ENCODE measurements at places on chromosomes 1 and 21.
A peak's percentile ranks its signal among the peaks of the same experiment; 100 is the strongest.

GRCh38 chr1:207990876-207991582, 80.1 kb upstream of the CD34 start:
- no peak for DNase-seq

GRCh38 chr1:28507247-28507645, 1.4 kb downstream of the RCC1 start:
- DNase-seq, result no peak

DNA sequence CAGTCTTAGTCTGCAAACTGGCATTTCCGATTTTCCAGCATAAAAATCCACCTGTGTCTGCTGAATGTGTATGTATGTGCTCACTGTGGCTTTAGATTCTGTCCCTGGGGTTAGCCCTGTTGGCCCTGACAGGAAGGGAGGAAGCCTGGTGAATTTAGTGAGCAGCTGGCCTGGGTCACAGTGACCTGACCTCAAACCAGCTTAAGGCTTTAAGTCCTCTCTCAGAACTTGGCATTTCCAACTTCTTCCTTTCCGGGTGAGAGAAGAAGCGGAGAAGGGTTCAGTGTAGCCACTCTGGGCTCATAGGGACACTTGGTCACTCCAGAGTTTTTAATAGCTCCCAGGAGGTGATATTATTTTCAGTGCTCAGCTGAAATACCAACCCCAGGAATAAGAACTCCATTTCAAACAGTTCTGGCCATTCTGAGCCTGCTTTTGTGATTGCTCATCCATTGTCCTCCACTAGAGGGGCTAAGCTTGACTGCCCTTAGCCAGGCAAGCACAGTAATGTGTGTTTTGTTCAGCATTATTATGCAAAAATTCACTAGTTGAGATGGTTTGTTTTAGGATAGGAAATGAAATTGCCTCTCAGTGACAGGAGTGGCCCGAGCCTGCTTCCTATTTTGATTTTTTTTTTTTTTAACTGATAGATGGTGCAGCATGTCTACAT, 2.5 kb upstream of the OLFML3 start:
- no peak for DNase-seq

DNA sequence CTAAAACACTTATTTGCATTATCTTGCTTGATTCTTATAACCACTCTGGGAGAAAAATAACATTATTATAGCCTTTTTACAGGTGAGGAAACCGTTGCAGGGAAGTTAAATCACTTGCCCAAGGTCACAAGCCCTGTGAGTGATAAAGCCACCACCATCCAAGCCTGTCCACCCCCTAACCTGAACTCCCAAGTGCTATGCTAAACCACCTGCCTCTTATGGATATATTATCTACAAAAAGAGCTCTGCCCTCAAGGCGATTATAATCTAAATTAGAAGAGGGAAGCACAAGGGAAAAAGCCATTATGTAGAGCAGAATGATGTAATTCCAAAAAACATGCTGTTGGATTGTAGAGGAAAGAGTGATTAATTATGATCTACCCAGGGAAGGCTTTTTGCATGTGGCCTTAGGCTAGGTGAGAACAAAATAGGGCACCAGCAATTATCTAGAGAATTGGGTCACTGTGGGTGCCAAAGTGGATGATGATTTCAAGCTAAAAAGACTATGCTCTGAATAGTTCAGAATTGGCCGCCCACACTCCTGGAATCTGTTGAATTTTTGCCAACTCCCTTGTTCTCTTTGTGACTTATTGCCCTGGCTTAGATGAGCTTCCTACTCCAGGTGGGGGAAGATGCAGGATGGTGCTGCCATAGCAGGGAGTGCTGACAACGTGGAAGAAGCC, 205.3 kb downstream of the FGGY start:
- DNase-seq, result no peak

DNA sequence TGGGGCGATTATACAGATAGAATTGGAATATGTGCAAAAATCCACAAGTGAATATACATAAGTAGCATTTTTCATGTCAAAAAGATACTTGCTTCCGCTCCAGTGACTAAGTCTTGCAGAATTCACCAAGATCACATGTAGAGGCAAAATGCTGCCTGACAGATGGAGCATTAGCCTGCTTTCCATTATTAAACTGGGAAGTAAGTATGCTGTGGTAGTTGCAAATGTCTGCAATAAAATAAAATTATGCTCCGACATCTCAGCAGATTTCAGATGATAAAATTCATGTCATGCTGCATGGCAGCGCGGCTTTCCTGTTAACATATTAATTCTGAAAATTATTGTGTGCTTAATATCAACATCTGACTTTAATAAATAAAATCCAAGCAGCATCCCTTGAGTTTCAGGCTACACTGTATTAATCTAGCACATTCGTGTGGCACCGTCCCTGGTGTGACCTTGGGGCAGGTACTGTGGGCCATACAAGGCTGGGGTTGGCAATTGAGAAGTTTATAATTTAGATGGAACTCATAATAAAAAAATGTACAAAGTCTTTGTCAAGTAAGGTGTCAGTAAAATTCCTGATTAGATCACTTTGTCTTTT, 366.4 kb upstream of the ZP4 start:
- DNase-seq, result no peak

GRCh38 chr1:202010180-202011015, at the start of gene ELF3:
ELF3 (plus strand) TSS chr1:202010587; CDS start chr1:202011137, 550 bp downstream.
- peak; percentile 88 for DNase-seq

GRCh38 chr1:116164604-116165368, 53.6 kb downstream of the MAB21L3 start:
- DNase-seq, result no peak

- peak; percentile 38 for DNase-seq
These were observed 63.4 kb downstream of the CD2 start for GRCh38 chr1:116817582-116818064.

- DNase-seq, result no peak
These were observed 921.0 kb downstream of the ADGRL2 start for GRCh38 chr1:82721702-82722101.

DNA sequence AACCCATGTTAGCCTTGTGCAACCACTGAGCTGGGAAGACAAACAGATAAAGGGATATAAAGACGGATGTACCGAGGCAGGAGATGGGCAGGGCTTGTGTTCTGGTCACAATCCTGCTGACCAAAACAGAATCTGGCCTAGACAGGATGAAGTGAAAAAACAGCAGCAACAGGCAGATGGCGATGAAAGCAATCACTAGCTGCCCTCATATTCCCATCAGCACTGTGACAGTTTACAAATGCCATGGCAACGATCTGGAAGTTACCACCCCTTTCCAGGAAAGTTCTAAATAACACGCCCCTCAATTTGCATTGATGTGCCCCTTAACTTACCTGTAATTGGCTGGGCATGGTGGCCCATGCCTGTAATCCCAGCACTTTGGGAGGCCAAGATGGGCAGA, 40.6 kb upstream of the CD46 start:
- DNase-seq, result no peak

DNA sequence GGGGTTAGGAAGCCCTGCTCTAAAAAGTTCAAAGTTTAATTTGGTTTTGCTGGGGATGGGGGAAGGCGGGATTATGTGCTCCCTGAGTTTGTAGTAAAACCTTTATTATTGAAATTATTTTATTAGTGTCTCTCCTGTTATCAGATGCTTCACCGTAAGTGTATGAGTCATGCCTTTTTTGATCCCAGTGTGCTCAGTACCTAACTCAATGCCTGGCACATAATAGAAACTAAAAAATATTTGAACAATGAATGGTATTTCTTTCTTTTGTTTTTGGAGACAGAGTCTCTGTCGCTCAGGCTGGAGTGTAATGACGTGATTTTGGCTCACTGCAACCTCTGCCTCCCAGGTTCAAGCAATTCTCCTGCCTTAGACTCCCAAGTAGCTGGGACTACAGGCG, 6.4 kb downstream of the SNRPE start:
- DNase-seq, result no peak

GRCh38 chr1:179875596-179876299, 1.9 kb downstream of the TOR1AIP2 start:
- no peak for DNase-seq

DNA sequence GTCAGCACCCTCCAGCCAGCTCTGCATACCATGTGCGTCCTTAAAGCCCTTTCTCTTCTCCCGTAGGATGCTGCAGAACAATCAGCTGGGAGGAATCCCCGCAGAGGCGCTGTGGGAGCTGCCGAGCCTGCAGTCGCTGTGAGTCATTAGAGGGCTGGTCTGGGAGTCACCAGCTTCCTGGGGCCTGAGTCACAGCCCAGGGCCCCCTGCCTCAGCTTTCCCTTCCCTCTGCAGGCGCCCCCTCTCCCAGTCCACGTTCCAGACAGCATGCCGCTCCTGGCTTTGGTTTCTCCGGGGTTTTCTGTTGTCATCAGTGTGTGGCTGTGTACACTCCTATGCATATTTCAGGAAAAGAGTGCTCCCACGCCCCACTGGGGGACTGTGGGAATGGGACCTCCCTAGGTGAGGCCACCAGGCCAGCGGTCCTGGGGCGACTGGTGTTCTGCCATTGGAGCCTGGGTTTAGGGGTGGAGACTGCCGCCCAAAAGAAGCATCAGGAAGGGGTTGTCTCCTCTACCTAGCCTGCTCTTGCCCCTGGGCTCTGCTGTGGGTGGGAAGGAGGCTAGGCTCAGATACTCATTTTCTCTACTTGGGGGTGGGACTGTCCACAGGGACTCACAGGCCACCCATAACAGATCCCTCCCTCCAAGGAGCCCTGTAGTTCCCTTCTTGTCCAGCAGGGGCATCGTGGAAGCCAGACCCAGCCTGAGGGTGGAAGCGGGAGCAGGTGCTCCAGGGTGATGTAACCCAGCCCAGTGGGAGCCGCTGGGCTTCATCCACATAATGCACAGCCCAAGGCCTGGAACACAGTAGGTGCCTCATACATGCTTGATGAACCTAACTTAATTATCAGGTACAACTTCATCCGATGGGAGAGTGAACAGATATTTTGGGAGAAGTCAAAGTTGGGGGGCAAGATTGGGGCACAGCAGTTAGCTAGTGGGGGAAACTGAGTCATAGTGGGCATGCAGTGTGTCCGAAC, 42.5 kb downstream of the LGR6 start:
- DNase-seq, result peak; percentile 70

DNA sequence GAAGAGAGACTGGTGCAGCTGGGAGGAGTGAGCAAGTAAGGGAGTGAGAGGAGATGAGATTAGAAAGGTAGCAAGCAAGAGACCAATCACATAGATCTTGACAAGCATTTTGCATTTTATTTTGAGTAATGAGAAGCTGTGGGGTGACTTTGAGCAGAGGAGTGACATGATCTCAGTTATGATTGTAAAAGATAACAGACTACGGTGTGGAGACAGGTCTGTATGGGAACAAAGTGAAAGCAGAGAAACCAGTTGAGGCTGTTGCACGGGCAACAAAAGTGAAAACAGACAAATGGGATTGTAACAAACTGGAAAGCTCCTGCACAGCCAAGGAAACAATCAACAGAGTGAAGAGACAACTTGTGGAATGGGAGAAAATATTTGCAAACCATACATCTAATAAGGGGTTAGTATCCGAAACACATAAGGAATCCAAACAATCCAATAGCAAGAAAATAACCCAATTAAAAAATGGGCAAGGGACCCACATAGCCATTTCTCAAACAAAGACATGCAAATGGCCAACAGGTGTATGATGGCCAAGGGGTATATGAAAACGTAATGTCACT, 68.4 kb downstream of the SNRPE start:
- no peak for DNase-seq

DNA sequence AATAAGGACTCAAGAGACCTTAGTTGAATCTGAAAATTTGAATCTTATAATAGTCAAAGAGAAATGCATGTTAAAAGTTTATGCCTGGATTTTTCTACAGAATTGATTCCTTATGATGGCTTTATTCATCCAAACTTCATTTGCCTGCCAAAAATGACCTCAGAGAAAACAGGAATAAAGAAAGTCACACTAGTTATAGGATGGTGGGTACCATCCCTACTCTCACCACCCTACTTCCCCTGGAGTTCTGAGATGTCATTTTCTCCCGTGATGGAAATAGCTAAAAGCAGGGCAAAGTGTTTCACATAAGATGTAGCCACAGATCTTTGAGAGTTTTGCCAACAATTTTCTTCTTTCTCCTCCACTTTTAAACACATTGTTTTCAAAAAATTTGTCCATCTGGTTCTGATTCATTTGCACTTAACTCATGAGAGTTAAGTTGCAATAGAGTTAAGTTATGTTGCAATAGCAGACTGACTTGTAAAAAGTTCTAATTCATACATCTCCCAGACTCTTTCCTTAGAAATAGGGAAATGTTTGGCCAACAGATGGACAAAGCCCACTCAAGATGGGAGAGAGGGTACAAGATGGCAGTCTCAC, 384.6 kb downstream of the PLPP3 start:
- no peak for DNase-seq

All from GM19239 (cell line).